ENCODE measurements at places on chromosomes 7 and 10.

- DNase-seq = no peak
These were observed 31.4 kb upstream of the SLC26A3 start for GRCh38 chr7:107834401-107834800.

- DNase-seq = no peak
These were observed 3.4 kb downstream of the CAV1 start for GRCh38 chr7:116528008-116528789.

- no peak for DNase-seq
These were observed 131.7 kb upstream of the HDAC9 start for GRCh38 chr7:18363751-18364380.

DNA sequence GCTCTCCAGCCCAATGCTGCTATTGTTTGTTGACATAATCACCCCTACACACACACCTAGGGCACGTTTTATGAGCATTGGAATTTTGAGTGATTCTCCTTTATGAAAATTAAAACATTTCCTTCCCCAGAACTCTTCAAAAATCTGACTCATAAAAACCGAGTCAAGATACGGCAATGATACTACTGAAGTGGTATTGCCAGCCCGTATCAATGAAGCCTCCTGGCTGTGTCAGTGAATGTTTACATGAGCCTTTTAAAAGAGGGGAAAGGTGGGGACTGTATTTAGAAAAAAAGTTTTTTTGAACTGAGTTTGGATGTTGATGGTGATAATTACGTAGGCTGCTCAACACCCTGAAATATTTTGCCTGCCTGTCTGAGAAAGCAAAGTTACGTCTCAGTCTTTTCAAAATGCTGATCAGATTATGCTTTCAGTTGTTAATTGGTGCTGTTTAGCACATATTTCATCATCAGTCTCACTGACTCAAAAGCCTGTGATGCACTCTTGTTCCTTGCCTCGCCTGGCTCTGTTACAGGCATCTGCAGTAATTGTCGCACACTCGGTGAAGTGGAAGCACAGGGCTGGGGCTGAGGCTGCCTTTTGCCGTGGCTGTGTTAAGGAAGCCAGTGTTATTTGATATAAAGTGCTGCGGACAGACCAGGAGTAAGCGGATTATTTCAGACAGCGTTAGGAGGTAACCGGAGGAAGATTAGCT lies 157.4 kb upstream of the TCF7L2 start:
- peak; percentile 41 for DNase-seq

DNA sequence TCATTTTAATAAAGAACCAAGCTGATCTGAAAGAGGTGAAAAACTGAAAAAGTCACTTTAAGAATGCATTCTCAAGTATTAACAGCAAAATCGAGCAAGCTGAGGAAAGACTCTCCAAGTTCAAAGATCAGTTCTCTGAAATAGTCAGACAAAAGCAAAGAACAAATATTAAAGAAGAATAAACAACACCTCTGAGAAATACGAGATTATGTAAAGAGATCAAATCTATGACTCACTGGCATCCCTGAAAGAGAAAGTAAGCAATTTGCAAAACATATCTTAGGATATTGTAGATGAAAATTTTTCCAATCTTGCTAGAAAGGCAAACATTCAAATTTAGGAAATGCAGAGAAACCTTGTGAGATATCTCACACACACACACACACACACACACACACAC lies 138.4 kb upstream of the HGF start:
- no peak for DNase-seq

DNA sequence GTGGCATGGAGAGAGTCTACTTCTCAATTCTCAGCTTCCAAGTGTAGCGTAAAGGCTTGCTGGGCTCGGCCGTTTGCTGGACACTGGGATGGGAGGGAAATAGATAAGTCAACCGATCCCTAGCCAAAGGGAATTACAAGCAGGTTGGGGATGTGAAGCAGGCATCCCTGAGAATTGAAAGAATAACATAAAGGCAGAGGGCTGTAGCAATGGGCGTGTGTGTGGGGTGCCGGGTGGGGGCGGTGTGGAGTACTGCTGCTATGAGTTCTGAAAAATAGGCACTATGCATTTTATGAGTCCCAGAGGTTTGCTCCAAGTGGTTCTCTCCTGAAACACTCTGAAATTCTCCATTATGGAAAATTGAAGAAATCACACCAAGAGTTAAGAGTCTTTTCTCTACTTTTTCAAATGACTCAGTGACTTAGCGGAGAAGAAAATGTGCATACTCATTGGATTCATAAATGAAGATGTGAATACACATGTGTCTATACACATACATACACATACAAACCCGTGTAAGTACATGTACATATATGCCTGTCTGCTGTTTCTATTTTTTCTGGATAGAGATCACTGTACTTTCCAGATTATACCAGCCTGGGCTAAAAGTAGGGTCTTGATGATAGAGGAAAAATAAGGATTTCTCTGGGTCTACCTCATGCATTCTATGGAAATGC lies 65.4 kb downstream of the ADRA2A start:
- no peak for DNase-seq

- no peak for DNase-seq
These were observed 5.5 kb upstream of the SPAG6 start for GRCh38 chr10:22339761-22340328.

- DNase-seq = no peak
These were observed 312.4 kb upstream of the DGKB start for GRCh38 chr7:15214976-15215375.

GRCh38 chr10:129894698-129895097 lies 69.4 kb downstream of the EBF3 start:
- no peak for DNase-seq

- DNase-seq = no peak
These were observed 150.2 kb downstream of the VPS50 start for GRCh38 chr7:93382362-93382761.

DNA sequence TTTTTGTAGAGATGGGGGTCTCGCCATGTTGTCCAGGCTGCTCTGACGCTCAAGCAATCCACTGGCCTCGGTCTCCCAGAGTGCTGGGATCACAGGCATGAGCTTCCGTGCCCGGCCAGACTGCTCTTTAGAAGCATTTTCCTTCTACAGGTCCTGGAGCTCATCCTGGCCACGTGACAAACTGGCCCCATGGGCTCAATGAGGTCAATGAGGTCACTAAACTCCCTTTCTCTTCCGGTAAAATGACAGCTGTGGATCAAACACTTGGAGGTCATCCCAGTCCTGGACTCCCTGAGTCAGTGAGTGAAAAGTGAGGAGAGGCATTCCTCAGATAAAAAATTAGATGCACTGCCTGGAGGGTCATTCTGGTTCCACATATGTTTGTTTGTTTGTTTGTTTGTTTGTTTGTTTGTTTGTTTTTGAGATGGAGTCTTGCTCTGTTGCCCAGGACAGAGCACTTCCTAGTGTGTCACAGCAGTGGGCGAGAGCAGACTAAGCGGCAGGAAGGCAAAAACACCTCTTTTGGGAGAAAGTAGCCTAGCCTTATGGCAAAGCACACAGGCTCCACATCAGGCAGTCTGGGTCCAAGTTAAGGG lies 134.9 kb downstream of the TNS3 start:
- DNase-seq = no peak

DNA sequence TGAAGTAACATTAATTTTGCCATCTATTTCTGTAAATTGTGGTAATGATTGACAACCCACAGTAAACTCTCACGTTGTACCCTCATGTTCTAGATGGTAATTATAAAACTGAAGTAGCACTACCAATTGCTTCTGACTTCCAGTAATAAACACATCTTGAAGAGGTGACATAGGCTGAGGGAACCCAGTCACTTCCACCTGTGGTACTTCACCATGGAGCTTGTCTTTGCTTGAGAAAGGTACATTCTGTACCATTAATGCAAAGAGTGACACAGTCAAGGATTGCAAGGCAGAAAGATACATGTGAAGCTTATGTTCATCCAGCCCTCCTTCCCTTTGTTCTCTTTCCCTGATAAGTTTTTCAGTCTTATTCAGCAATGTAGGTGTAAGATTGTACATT lies 11.2 kb downstream of the CAPZA2 start:
- DNase-seq = no peak

DNA sequence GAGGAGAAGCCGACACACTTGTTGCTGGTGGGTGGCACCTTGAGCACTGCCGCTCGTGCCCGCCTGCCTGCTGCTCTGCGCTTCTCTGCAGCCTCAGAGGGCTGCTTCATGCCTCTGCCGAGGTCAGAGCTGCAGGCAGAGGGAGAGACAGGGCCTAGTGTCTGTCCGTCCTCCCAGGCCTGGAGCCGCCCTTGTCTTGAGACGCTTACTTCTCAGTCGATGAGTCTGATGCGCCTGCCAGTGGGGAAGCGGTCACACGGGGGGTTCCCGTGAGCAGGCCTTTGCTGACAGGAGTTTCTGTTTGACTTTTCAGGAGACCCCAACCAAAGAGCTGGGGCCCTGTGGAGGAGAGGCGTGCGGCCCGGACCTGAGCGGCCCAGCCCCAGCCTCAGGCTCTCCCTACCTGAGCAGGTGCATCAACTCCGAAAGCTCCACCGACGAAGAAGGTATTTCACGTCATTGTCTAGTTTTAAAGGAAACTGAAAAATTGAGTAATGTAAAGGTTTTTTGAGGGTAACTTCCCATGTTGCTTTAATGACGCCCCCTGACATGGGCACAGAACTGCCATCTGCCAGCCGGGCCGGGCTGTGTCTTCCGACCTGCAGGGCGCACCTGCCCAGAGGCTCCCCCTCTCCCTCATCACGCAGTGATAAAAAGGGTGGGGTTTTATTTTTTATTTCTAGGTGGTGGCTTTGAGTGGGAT lies 7.8 kb upstream of the BHLHA15 start:
- DNase-seq = no peak

GRCh38 chr7:15863951-15864625 lies 177.6 kb upstream of the MEOX2 start:
- no peak for DNase-seq

DNA sequence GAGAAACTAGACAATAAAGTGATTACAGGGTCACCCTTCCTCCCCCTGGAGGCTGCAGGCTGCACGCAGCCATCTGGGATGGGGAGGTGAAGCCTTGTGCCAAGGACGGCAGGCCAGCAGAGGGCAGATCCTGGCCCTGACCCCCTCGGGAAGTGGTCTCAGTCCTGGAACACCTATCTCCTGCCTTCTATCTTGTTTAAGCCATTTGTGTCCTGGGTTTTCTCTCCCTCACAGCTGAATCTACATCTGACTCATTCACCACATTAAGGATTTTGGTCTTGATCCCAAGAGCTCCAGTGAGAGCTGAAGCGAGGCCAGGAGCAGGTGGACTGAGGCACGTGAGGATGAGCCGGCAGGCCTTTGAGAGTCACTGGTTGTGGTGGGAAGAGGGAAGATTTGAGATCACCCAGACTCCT lies 16.4 kb upstream of the PARP12 start:
- no peak for DNase-seq

- DNase-seq = no peak
These were observed 425.3 kb downstream of the INHBA start for GRCh38 chr7:41277561-41277960.

- DNase-seq = no peak
These were observed 183.6 kb upstream of the DGKB start for GRCh38 chr7:15086131-15086611.

DNA sequence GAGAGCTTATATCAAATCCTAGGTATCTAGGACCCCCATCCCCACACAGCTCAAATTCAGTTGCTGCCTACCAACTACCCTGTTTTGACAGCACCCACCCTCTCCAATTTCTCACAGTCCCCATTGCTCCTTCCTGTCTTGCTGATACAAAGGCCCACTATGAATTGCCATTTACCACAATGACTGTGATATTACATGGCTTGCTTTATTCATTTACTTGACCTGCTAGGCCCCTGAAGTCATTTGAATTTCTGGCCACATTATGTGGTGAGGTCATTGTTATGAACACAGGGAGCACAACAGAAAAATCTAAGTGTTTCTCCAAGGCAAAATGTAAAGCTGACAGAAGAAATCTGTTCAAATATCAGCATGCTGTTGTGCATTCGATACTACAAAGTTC lies 101.4 kb downstream of the PPP1R17 start:
- DNase-seq = no peak

DNA sequence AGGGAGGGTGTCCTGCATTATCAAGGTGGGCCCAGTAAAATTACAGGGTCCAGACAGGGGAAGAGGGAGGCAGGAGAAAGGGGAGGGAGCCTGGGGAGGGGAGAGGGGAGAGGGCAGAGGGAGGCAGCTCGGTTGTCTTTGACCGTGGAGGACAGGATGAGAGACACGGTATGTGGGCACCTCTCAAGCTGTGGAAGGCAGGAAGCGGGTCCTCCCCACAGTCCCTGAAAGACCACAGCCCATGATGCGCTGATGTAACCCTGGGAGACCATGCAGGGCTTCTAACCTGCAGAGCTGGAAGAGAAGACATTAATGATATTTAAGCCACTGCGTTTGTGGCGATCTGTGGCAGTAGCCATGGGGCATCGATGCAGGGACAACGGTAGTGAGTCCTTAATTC lies 27.2 kb upstream of the MNX1 start:
- no peak for DNase-seq

- DNase-seq = no peak
These were observed 47.7 kb downstream of the EGFR start for GRCh38 chr7:55066524-55066923.

DNA sequence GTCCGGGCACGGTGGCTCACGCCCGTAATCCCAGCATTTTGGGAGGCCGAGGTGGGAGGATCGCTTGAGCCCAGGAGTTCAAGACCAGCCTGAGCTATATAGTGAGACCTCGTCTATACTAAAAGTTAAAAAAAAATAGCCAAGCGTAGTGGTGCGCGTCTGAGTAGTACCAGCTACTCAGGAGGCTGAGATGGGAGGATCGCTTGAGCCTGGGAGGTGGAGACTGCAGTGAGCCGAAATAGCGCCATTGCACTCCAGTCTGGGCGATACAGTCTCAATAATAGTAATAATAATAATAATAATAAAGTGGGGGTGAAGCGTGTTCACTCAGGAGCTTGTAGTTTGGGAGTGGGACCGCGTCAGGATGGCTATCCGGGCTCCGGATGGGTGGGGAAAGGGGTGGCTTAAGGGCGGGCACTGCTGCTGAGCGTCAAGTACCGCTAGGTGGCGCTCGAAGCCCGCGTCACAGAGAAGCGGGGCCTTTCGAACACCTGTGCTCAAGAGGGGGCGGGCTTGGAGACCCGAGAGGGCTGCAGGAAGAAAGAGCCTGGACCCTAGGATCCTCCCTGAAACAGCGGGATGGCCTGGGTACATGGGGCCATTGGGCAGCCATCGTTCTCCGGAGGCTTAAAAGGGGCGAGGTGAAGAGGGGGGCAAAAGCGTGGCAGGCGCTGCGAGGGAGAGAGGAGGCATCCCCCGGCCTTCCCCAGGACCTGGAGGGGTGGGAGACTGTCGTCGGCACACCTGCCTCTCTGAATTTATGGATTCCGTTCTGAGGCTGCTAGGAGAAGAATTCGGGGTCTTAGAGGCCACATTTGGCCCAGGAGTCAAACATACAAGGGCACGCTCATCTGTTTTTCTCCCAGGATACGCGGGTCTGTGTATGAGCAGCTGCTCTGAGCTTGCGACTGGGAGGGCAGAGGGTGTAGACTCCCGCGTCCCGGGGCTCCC lies 14.5 kb downstream of the LBX1 start:
- DNase-seq = no peak

GRCh38 chr7:144873316-144873845 lies 37.5 kb upstream of the TPK1 start:
- DNase-seq = no peak
